HuH-7 (cell line): ENCODE measurements at places on chromosomes 7 and 10.

GRCh38 chr7:632831-633210 is 93.7 kb upstream of the DNAAF5 start:
- DNase-seq, result no peak

DNA sequence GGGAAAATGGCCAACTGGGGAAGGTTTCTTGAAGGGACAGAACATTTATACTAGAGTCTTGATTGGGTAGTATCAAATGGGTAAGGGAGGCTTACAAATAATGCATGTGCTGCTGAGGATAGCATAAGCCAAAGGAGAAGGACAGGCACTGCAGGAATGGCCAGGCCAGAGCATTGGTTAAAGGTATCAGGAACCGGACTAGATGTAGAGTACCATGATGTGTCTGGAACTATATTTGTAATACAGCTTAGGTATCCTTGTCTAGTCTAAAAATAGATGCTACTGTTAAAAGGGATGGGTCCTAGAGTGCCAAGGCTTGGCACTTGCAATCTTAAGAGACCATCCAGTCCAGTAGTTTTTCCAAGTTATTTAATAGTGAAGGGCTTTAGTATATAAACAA is 20.3 kb downstream of the TMEM243 start:
- no peak for DNase-seq

DNA sequence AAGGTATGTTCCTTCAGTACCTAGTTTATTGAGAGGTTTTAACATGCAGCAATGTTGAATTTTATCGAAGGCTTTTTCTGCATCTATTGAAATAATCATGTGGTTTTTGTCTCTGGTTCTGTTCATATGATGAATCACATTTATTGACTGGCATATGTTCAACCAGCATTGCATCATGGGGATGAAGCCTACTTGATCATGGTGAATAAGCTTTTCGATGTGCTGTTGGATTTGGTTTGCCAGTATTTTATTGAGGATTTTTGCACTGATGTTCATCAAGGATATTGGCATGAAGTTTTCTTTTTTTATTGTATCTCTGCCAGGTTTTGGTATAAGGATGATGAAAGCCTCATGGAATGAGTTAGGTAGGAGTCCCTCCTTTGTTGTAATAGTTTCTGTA is 204.0 kb upstream of the GNAI1 start:
- DNase-seq, result no peak

DNA sequence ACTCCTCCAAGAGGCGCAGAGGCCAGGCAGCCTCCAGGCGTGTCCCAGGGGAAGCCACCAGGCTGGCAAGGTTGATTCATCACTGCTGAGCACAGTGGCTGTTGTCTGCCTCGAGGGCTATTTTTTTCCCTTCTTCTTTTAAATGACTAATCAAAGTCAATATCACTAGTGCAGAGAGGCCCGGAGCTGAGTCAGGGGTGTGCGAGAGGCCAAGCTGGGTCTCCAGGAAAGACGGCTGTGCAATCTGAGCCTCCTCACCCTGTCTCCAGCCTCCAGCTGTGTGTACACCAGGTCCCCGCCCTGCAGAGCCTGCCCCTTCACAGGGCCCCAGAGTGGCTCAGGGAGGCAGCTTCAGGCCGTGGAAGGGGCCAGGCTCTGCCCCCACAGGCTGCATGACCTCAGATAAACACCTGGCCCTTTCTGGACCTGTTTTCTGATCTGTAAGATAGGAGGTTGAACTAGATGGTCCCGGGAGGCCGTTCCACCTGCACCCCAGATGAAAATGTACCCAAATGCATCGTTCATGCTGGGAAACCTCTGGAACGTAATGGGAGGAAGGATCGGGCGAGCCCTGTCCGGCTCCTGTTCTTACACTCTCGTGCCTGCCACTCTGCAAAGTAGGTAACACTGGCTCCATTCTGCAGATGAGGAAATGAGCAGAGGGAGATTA is 3.7 kb downstream of the STX1A start:
- peak; percentile 95 for DNase-seq

- DNase-seq, result no peak
Measured at GRCh38 chr10:99993701-99994689, 15.8 kb downstream of the DNMBP start.

GRCh38 chr7:1322240-1323110 is 89.8 kb downstream of the UNCX start:
- DNase-seq, result no peak

DNA sequence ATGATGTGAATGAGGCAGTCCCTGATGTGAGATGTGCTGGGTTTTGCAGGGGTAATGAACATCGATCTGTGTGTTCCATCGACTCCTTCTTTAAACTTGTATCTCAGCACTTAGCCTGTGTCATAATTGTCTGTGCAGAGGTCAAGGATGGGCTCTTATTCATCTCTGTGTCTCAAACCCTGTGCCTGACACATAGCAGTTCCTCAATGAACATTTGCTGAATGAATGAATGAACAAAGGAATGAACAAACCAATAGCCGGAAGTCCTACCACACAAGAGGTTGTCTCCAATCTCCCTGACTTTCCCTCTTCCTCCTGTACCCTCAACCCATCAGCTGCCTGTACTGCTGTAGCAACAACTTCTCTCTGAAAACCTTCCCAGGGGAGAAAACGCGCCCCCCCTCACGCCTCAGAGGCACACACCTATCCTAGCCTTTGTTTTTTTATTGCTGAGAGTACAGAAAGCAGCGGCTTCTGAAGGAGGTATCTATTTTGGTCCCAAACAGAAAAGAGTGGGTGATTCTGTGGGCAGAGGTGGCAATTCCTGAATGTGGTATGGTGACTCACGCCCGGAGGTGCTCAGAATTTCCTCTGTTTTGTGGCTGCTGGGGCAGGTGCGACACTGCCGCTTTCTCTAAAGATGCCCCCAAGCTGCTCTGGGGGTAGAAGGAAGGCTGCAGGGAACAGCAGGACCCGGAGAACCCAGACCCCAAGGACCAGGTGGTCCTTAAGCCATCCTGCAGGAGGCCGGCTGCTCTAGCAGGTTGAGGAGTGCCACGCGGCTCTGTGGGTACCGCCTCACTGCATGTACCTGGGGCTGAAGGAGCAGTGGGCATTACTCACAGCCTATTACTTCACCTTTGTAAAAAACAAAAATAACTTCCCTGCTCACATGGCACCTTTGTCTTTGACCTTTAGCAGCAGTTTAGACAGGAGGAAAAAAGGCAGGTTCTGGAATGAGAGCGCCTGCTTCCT is 9.6 kb downstream of the IL2RA start:
- no peak for DNase-seq
